ENCODE measurements at places on chromosomes 2 and 18.

DNA sequence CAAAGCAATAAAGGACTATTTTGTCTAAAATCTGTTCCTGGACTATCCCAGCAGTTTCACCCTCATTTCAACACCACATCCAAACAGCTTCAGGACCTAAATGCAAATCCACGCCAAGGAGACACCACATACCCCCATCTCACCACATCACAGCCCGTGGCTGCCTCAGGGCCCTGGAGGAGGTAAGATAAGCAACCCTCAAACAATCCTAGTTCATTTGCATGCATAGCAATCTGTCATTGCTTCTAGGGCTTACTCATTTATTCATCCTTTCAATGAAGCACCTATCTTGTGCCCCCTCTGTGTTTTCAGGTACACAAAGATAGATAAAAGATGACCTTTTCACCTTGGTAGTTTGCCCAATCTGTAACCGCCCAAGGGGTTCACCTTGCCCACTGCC lies 86.5 kb downstream of the VSNL1 start:
- no peak for DNase-seq

- DNase-seq: no peak
Observed at GRCh38 chr2:96344011-96344410, 8.4 kb downstream of the NCAPH start.

- no peak for DNase-seq
Observed at GRCh38 chr2:25489631-25490030, 147.9 kb upstream of the DNMT3A start.

- DNase-seq: no peak
Observed at GRCh38 chr18:49500201-49500921, 13.3 kb upstream of the C18orf32 start.

GRCh38 chr2:241900251-241901017 lies 30.9 kb downstream of the RTP5 start:
- no peak for DNase-seq

- DNase-seq: no peak
Observed at GRCh38 chr2:18611604-18612003, 22.2 kb upstream of the NT5C1B start.

DNA sequence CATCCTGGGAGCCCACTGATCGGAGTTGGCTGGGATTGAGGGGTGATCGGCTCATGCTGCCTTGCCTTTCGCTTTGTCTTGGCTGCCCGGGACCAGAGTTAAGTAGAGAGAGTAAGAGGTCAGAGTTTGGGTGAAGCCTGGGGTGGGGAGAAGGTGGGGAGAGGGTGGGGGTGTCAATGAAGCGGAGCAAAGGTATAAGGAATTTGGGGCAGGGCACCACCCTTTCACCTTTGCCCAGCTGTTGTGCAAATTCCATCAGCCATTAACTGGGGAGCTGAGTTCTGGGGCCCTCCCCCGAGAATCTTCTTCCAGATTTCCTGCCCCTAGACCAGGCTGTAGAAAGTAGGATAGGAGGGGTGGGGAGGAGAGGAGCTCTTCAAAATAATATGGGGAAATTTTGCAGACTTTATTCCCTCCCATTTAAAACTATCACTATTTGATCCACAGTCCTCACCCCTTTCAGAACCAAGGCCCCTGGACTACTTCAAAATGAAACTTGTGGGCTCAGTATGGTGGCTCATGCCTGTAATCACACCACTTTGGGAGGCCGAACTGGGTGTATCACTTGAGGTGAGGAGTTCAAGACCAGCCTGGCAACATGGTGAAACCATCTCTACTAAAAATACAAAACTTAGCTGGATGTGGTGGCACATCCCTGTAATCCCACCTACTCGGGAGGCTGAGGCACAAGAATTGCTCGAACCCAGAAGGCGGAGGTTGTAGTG lies at the start of gene SLC23A3:
SLC23A3 (minus strand) TSS at position 100 of the 725 bp plus-strand sequence; CDS start at position 55, 45 bp downstream.
- no peak for DNase-seq

GRCh38 chr2:95043300-95044093 lies 18.0 kb downstream of the MAL start:
- no peak for DNase-seq

DNA sequence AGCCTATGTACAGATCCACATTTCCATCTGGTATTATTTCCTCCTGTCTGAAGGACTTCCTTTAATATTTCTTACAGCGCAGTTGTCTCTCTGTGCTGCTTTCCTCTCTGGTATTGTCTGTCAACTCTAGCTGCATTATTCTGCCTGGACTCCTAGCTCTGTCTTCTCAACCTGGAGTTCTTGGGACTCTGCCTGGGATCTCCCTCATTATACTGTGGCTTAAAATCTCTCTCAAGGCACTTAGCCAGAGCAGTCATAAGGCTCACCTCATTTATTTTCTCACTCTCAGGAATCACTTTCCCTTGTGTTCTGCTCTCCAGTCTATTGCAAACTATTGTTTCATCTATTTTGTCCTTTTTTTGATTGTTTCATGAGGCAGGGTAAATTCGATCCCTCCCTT lies 850.4 kb downstream of the ERBB4 start:
- no peak for DNase-seq

GRCh38 chr18:39453356-39453755 lies 1887.8 kb upstream of the CELF4 start:
- no peak for DNase-seq

DNA sequence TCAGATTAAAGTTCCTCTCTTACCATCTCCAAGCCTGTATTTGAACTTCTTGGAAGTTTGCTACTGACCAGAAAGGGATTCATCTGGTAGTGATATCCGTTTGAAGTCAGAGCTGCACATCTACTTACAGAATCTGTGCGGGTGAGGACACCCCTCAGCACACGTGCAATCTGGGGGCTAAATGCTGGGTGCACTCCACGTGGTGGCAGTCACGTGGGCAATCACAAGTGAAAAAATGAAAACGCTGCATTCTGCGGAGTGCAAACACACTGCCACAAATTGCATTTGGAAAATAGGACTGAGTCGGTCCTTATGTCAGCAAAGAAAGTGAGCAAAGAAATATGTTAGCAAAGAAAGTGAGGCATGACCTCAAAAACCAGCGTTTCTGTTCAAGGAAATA lies 76.1 kb upstream of the GYPC start:
- no peak for DNase-seq

GRCh38 chr2:237474442-237474911 lies 12.6 kb upstream of the MLPH start:
- DNase-seq: no peak

DNA sequence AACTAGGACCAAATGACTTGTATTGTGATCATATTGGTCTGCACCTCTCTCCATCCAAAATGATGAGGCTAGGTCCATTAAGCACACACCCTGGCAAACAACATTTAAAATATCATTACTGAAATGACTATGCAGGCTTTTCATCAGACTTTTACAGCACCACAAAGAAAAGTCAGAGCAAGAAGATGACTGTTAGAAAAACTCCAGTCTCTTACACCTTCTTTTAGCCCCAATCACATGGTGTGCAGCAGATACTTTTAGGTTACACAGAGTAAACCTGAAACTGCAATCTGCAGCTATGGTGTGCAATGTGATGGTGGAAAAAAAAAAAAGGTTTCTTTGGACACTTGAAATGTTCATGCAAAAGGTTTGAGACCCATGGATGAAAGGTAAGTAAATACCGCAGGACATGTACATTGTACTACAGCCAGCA lies 5.4 kb upstream of the POLI start:
- DNase-seq: no peak

GRCh38 chr2:19686439-19686838 lies 215.3 kb downstream of the TTC32 start:
- no peak for DNase-seq

GRCh38 chr2:41954304-41955291 lies 93.2 kb upstream of the PKDCC start:
- DNase-seq: no peak

DNA sequence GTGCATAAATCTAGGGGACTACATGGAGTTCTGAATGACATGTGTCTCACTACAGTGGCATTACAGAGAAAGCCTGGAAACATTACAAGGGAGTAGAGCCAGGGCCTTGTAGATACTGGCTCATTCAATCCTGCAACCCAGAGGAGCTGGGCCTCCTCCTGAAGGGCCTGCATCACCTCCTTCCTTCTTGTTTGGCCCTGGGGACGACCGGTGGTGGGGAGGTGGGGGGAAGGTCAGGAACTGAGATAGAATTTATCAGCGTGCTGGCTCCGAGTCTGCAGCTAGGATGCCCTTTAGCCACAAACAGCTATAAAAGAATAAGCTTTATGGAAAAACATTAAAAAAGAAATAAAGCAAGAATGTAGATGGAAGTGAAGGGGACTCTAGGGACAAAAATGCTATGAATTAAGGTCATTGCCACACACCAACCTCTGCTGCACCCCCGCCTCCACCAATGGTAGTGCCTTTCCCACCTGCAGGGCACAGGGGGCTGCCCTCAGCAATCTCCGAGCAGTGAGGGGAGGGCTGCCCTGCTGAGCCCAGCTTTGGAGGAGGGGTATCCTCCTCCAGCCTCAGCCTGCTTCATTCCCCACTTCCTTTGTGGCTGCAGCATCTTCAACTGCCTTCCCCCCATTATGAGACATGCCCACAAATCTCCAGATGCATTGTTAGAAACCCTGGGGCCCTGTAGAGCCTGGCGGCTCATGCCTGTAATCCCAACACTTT lies 149.0 kb downstream of the MSH2 start:
- no peak for DNase-seq

- DNase-seq: no peak
Observed at GRCh38 chr18:10530002-10530401, 4.2 kb downstream of the NAPG start.

DNA sequence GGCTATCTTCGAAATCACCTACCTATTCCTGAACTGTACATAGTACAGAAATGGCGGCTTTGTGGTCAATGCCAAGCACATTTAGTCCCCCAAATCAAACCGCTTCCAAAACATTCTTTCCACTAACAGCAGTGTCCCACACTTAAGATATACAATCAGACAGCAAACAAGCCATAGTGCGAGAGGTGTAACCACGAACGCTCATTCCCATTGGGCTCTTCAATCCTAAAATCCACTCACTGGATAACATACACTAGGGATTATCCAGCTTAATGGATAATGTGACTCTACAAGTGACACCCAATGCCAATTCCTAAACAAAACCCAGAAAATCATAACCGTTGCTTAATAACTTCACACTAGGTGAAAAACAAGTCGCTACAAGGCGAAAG lies 2.0 kb downstream of the XPO1 start:
- no peak for DNase-seq

DNA sequence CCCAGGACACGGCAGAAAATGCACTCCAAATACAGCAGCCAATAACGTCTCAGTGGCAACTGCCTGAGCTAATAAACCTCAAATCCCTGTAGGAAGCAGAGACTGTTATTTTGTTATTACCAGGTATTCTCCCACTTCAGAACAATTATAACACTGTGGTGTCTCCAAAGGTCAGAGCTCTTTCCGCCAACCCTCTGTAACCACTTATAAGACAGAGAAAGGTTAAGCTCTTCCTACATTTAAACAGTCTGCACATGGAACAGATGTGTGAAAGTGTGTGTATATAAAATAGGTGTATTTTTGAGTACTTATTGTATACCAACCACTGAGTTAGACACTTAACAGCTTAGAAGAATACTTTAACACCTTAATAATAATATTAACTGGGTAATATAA lies 64.1 kb downstream of the FBXO15 start:
- no peak for DNase-seq

DNA sequence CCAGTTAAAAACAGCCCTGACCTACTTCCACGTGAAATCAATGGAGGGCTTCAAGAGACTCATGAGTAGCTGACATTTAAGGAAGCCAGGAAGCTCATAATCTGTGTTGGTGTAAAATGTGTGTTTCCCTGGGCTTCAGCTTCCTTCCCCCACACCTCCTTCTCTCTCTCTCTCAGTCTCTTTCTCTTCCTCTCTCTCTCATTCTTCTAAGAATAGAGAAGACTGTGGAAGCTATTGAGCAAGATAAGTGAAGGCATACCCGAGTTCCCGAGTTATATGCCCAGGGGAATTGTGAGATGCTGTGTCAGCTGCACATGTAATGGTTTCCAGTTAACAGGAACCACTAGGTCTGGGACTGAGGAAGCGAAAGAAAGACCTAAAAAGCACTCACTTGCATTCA lies 199.4 kb downstream of the NYAP2 start:
- DNase-seq: no peak

GRCh38 chr18:43159086-43159770 lies 43.7 kb upstream of the RIT2 start:
- no peak for DNase-seq

GRCh38 chr2:8646731-8647461 lies 35.0 kb upstream of the ID2 start:
- no peak for DNase-seq

GRCh38 chr18:50373561-50374219 lies 1.2 kb upstream of the SKA1 start:
- DNase-seq: no peak

DNA sequence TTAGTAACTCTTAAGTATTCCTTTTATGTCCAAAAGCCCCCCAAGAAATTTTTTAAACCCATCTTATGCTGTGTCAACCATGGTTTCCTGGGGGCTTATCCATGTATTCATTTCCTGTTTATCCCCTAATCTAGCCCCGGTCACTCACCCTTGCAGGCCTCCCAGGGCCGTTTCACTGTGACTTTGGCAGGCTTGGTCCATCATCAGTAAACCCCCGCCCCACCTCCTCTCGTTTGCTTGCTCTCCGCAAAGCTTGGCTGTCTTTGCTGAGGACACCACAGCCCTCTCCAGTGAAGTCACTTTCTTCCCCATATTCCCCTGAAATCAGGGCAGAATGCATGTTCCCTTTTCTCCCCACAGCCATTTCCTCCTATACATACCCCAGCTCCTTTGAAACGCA lies 7.2 kb upstream of the TMEM177 start:
- DNase-seq: no peak

- DNase-seq: no peak
Observed at GRCh38 chr2:79564065-79564464, 51.2 kb downstream of the CTNNA2 start.

GRCh38 chr2:204282081-204282480 lies 263.2 kb upstream of the PARD3B start:
- DNase-seq: no peak

DNA sequence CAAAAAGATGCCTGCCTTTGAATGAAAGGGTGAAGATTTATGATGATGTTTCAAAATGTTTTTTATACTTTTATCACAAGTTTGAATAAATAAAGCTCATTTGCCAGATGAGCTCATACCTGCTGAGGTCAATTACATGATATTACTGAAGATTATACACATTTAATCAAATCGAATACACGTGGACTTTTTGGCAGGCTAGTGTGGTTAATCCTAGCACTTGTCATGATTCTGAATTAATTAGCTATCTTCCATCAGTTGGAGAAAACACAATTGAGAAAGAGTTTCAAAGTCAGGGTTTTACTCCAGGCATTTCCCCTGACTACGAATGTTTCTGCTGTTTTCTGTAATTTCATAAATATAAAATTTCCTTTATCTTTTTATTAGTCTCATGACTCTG lies 54.4 kb downstream of the LRPPRC start:
- no peak for DNase-seq

- no peak for DNase-seq
Observed at GRCh38 chr2:174524527-174524926, 37.7 kb upstream of the GPR155 start.
